Left kidney (tissue), 8 donors: ENCODE measurements at places on chromosomes 2 and 18.

DNA sequence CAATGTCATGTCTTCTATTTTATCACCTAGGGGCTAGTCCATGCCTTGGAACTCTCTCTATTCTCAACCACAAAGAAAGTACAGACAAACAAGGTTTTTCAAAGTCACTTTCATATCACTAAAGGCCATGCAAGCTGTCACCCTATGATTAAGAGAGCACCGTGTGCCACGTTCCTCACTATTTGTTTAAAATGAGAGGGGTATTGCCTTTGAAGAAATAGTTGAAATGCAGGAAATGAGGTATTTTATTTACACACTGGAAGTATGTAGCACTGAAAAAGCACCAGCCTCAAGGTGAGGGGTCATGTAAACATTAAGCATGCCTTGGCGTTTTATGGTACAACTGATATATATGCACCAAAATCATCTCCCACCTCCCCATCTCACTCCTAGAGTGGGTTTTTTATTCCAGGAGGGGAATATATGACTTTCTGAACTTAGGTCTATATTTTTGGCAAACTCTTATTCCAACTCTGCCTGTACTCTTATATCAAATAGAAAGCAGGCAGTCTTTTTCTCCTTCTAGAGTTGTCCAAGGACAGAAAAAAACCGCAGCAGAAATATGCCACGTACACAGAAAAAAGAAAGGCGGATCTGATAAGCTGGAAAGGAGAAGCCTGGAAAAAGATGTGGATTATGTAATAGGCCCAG, 53.5 kb downstream of the VSNL1 start:
- DNase-seq = no peak

GRCh38 chr2:65325066-65325465, 97.4 kb downstream of the ACTR2 start:
- DNase-seq = no peak

DNA sequence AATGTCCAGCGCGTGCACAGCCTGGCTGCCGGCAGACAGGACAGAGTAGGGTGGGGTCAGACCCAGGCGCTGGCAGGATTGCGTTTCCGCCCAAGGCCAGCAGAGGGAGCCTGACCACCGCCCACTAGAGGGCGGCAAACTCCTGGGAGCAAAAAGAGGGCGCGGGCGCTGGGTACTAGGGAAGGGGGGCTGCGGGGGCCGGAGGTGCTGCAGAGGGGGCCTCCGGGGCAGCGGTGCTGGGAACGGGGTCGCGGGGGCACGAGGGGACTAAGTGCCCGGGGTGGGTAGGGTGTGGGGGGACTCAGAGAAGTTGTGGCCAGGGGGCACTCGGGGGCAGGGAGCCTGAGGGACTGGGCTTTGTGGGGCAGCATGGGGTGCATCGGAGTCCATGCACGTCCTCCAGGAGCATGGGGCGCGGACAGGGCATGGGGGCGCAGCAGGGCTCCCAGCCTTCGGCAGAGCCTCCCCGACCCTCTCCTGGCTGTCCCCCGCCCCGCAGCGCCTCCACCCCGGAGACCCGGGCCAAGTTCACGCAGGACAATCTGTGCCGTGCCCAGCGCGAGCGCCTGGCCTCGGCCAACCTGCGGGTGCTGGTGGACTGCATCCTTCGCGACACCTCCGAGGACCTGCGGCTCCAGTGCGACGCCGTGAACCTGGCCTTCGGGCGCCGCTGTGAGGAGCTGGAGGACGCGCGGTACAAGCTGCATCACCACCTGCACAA, 3.2 kb downstream of the TEKT4 start:
- DNase-seq = peak; percentile 35

- DNase-seq = no peak
These were observed 27.3 kb downstream of the LAMA3 start for GRCh38 chr18:23716516-23716915.

- no peak for DNase-seq
These were observed 7.9 kb downstream of the SS18 start for GRCh38 chr18:26082475-26082874.
